ENCODE measurements at places on chromosomes 16 and 17. TPM values are rescaled to one million over a fixed set of nuclear protein-coding genes. Genes with fewer than 3 reads are reported as not detected.

Gene KRT33B
- total RNA-seq, result not detected

Gene KRT20
- total RNA-seq, result 0.18 TPM

Gene MFSD6L
- total RNA-seq, result not detected

Gene CD300H
- total RNA-seq, result 0.17 TPM

Gene TMEM100
- total RNA-seq, result 0.07 TPM

Gene TCAP
- total RNA-seq, result 1.0 TPM

Gene ALDH3A2
- 168 TPM for total RNA-seq

Gene NPW
- total RNA-seq, result 1.0 TPM

Gene ZACN
- 0.28 TPM for total RNA-seq

Gene TBC1D3H
- not detected for total RNA-seq

Gene NDUFAB1
- total RNA-seq, result 157 TPM

Gene ZFP3
- total RNA-seq, result 1.4 TPM

Gene AANAT
- total RNA-seq, result 0.31 TPM

Gene MYBBP1A
- total RNA-seq, result 111 TPM
